ENCODE measurements at places on chromosomes 13 and 19.

DNA sequence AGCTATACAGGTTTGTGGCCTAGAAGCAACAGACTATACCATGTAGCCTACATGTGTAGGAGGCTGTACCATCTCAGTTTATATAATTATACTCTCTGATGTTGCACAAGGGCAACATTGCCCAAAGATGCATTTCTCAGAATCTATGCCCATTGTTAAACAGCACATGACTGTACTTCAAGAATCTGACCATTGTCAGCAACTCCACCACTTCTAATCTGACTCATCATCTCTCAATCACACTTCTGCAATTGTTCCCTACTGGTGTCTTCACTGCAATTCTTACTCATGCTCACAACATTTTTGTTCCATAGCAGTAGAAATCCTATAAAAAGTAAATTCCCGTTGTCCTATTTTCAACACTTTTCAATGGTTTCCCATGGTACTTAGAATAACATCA is 63.9 kb upstream of the ATXN8OS start:
- no peak for DNase-seq

DNA sequence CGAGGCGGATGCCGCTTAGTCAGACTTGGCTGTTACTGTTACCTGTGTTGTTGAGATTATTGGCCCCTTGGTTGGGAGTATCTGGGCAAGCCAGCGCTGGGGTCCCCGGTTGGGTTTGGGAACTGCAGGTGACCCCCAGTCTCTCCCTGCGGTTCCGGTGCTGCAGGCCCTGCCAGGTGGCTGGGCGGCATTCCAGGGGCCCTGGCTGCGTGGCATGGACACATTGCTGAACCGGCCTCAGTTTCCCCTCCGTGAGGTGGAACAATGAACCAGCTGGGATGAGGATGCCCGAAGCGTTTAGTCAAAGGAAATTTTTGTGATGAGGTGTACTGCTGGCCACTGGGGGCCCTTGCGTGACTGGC is 538 bp downstream of the B3GNT3 start:
- no peak for DNase-seq

DNA sequence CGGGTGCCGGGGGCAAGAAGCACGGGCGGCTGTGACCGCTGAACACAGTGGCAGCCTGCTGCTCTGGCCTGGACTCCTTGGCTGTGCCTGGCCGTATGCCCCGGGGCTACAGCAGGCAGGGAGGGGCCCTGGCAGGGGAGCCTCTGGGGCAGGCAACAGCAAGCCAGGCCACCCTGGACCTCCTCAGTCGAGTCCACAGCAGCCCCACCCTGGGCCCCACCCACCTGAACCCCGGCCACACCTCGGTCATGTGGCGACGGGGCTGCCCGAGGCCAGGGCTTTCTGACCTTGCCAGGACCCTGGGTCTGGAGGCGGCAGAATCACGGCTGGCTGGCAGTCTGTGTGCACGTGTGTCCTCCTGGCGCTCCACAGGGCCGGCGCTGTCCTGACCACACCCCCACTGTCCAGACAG is 8.7 kb downstream of the CILP2 start:
- no peak for DNase-seq

DNA sequence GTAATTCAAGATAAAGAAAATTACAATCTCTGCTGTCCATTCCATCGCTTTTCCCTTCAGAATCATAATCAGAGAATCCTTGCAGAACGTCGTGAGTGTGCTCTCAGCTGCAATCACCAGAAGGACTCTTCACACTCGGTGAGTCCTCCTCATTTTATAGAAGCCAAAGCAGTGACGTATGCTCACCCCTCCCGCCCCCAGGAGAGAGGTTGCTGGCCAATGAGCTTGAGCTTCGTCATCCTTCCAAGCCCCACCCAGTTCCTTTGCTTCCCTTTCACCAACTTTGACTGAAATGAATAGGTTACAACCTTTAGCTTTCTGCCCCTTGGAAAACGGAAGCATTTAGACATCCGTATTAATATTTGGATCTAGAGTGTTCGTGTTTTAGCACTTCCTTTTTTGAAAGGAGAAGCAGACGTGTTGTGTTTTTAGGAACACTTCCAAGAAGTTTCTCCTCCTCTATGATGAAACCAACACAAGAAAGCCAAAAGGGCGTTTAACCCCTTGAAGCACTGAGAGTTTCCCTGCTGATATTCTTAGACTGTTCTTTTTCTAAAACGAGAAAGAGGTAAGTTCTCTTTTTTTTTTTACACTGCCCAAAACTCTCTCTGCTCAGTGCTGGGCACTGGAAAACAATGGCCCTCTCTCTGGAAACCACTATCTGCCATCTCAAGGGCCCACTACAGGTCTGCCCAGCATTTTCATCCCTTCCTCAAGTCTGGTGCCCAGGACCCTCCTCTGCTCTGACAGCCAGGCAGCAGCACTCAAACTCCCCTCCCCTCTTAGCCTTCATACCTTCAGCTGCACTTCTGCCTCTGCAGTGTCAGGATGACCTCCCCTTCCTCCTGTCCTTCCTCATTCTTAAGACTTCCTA is 44.3 kb upstream of the CEACAM21 start:
- no peak for DNase-seq

GRCh38 chr13:30334663-30335386 is 27.5 kb upstream of the KATNAL1 start:
- DNase-seq: no peak

DNA sequence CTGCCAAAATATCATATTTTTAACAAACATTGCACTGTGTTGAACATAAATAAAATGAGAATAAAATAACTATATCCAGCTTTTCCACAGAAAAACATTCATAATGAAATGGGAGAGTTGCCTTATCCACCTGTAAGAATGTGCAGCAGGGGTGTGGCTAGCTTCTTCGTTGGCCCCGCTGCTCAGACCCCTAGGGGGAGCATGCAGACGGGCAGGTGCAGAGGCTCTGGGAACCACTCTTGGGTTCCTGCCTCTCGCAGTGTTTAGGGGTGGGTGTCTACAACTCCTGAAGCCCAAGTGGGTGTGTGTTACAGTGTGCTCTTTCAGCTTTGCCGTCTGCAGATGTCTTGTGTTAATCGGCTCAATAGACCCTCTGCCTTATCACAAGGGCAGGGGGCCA is 121.7 kb downstream of the SLITRK5 start:
- DNase-seq: no peak

GRCh38 chr19:54136086-54136863 is 1.3 kb upstream of the CNOT3 start:
- no peak for DNase-seq

DNA sequence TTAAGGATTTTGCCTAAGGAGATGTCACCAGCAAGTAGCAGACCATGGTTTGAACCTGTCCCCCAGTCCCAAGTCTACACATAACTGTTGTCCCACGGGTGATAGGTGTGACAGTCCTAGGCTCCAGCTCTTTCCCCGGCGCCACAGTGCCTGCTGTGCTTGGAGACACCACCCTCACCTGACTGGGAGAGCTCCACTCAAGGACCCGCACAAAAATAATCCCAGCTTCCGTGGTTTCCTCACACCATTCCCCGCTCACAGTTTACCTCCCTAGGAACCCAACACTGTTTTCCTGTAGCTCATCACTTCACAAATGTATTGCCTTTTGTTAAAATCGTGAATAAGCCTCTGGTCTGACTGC is 19.8 kb upstream of the RASA3 start:
- DNase-seq: no peak
